Muscle of arm (tissue), 14 donors: ENCODE measurements at places on chromosomes 12 and 14.

- no peak for DNase-seq
These were observed 89.2 kb downstream of the DAAM1 start for GRCh38 chr14:59277659-59278058.

DNA sequence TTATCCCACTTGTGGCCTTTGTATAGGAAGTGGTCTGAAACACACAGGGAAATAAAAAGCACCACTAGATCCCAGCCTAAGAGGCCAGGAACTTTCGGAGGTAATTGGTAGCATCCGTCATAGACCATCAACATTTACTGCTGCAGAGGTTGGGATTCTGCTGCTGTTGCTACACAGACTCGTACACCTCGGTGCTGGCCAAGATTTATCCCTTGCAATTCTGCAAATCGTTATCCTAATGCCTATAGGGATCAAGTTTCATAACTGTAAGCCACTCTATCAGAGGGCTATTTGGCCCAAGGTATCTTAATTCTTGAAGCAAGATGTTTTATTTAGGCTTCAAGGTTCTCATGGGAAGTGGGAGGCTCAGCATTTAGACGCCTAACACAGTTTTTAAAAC is 913.6 kb downstream of the GALC start:
- peak; percentile 61 for DNase-seq

- DNase-seq: no peak
These were observed 33.2 kb upstream of the PRKAB1 start for GRCh38 chr12:119634743-119635142.

DNA sequence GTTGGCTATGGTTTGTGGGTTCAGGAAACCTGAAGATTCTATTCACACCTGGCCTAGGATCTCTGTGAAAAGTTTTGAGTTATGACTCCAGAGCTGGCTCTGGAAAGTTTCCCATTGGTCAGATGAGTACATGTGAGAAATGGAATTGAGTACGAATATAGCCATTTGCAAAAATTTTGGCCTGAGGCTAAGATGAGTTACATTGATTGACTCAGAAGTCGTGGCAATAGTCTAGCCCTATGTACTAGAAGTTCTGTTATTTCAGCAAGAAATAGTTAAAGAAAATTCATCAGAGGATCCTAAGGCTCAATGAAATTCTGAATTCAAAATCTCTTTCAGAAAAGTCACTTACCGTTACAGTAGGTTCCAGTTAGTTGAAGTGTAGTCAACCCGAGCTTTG is 109.9 kb downstream of the PTCSC3 start:
- no peak for DNase-seq

DNA sequence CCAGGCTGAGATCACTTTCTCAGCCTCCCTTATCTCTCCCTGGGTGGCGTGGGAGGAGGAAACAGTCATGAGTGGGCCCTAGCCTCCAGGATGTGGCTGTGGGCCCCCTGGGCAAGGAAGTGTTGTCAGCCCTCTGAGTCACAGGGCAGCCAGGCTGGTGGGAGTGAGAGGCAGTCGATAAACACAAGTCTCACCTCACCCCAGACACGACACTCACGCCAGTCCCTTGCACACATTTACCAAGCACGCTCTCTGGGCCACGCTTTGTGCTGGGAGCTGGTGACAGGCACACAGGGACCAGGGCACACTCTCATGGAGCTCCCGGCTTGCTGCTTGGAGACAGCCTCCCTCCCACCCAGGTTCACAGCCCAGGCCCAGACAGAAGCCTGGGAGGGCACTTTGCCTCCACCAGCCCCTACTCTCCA is 1.9 kb upstream of the KRT79 start:
- no peak for DNase-seq
